ENCODE measurements at places on chromosomes 12 and 14.

- DNase-seq, result no peak
These were observed 65.5 kb downstream of the BBS10 start for GRCh38 chr12:76282744-76283143.

- no peak for DNase-seq
These were observed 104.2 kb downstream of the ST8SIA1 start for GRCh38 chr12:22230280-22230794.

DNA sequence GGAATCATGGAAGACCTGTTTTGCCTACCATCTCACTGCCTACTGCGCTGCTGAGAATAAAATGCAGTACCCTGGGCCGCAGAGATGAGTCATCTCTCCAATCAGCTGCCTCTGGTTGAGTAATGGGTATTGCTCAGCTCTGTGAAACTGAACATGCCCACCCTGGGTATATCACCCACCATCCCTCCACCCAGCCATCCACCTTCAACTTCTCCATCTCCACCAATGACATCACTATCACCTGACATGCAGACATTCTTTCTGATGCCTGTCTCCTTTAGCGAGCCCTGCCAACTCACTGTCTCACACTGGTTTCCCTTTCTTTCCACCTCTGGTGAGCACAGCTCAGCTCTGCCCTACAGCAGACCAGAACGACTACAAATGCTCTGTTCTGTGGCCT lies 33.6 kb downstream of the E2F7 start:
- no peak for DNase-seq

DNA sequence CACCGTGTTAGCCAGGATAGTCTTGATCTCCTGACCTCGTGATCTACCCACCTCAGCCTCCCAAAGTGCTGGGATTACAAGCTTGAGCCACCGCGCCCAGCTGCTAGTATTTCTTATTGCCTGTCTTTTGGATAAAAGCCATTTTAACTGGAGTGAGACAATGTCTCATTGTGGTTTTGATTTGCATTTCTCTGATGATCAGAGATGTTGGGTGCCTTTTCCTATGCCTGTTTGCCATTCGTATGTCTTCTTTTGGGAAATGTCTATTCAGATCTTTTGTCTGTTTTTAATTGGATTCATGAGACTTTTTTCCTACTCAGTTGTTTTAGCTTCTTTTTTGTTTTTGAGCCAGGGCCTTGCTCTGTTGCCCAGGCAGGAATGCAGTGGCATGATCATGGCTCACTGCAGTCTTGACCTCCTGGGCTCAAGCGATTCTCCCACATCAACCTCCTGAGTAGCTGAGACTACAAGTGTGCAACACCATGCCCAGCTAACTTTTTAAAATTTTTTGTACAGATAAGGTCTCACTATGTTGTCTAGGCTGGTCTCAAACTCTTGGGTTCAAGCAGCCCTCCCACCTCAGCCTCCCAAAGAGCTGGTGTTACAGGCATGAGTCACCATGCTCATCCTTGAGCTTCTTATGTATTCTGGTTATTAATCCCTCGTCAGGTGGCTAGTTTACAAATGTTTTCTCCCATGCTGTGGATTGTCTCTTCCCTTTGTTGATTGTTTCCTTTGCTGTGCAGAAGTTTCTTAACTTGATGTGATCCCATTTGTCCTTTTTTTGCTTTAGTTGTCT lies 65.9 kb downstream of the ACACB start:
- no peak for DNase-seq

GRCh38 chr14:40197344-40197743 lies 765.1 kb upstream of the FBXO33 start:
- DNase-seq, result no peak

GRCh38 chr12:60152756-60153155 lies 556.9 kb downstream of the SLC16A7 start:
- DNase-seq, result no peak

DNA sequence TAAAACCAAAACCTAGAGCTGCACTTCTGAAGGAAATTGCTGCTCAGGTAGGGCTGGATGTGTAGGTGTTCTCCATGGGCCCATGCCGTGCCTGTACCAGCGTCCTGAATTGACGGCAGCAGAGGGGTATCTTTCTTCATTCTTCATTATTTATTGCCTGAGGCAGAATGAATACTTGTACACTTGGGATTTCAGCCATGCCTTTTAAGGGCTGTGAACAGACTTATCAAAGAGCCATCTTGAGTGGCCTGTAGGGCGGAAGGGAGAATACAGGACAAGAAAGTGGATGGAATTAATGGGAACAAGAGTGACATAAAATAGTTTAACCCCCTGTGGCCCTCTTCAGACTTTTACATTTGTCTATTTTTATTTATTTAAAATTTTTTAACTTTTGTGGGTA lies 61.4 kb downstream of the RASSF3 start:
- no peak for DNase-seq

Measured in T-helper 2 cell treated with Interferon-gamma antibody and Interleukin-4, amounts not matched to agents 5 μg/mL and 100 μg/mL, for 36 hours (primary cell).